ENCODE measurements at places on chromosomes 11 and 22.

DNA sequence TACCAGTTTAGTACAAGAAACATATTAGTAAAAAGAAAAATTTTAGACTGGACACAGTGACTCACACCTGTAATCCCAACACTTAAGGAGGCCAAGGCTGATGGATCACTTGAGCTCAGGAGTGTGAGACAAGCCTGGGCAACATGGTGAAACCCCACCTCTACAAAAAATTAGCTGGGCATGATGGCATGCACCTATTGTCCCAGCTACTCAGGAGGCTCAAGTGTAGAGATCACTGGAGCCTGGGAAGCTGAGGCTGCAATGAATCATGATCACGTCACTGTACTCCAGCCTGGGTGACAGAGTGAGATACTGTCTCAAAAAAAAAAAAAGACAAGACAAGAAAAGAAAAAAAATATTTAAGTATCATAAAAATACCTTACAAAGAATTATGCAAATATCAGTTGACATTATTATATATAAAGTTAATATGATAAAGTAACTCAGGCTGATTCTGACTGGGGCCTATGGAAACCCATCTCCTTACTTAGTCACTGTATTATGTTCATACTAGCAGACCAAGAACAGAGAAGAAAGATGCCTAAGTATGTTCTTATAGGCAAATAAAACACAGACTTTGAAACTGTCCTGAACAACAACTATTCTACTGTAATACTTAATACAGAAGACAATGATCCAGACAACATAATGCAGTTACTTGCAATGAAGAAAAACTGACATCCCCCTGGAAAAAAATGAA, 27.3 kb downstream of the FAM168A start:
- no peak for DNase-seq

GRCh38 chr11:110463153-110463552, 33.4 kb downstream of the FDX1 start:
- peak; percentile 57 for DNase-seq

GRCh38 chr11:45180848-45181192, 34.4 kb downstream of the PRDM11 start:
- peak; percentile 49 for DNase-seq

GRCh38 chr11:103202048-103202651, 92.9 kb downstream of the DYNC2H1 start:
- DNase-seq = peak; percentile 9

- DNase-seq = peak; percentile 11
Observed at GRCh38 chr11:70650075-70650909, 252.0 kb downstream of the CTTN start.

DNA sequence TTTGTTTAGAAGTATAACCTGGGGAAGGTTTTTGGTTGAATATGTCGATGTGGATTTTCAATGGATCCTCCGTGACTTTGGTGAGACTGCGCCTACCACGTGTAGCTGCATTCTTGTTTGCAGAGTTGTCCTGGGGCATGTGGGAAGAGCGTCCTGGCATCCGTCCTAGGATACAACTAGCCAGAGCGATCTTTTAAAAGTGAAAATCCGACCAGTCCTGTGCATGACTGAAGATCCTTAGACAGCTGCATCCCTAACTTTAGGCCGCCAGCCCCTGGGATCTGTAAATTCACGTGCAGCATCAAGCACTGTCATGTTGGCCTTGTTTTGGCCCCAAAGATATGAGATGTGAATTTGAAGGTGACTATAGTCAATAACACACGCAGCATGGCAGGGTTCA, 22.4 kb upstream of the THY1 start:
- no peak for DNase-seq

GRCh38 chr22:23243006-23243573, 62.8 kb downstream of the BCR start:
- DNase-seq = no peak

- DNase-seq = no peak
Observed at GRCh38 chr22:37672206-37672919, 3.1 kb upstream of the LGALS1 start.

GRCh38 chr11:84061726-84062125, 775.6 kb upstream of the CCDC90B start:
- no peak for DNase-seq

DNA sequence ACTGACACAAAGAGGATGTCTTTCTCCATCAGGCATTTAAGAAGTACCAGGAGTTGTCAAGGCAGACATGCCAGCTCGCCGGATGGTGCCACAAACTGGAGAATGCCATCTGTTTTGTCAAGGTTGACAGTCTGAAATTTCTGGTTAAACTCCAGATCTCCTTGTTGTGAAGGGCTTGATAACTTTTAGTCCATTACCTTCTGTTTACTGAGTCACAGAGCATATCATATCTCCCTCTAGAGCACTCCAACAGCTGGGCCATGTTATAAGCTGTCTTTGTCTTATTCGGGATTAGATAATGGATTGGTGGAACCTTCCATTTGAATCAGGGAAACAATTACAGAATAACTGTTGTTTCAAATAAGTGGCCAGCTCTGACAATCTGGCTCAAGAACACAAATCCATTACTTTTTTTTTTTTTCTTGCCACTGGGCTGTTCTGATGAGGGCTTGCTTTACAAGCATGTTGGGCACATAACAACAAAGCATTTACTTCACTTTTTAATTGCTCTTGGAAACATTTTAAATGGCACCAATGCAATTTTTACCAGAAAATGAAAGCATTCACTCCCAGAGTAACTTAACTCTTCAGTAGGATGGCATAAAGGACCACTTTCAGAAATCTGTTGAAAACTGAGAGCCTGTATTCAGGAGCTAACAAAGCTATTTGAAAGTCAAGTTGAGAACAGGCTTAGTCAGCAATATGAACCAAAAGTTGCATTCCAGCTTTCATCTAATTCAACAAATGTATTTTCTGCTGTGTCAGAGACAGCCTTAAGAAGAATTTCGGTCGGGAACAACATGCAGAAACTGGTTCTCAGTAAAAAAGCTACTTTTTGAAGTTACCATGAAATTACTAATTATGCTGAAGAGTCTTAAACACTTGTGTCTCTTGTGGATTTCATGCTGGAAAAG, 227.6 kb upstream of the PITPNB start:
- no peak for DNase-seq

DNA sequence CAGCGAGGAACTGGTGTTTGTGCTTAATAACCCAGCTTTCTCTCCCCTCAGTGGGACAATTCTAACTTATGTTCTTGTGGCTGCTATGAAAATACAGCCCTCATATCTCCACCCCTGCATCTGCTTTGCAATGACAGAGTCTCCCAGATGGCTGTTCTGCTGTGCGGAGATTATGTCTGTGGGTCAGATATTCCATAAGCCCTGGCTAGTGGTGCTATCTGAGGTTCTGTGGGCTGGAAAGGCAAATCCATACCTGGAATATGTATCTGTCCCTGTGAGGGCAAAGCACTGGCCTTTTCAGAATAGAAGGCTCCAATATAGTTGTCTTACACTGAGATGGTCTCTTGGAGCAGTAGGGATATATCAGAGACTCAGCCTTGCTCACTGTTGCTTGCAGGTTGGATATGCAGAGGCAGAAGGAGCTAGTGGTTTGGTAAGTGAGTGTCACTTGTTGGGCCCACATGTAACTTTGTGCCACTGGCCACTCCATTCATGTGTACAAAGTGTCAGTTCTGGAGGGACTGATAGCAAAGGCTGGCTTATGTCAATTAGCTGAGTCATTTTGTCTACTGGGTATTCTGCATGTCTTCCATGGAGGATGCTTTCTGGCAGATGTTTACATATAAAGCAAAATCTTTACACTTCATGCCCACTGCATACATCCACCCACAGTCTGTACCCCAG, 246.6 kb downstream of the FAM76B start:
- DNase-seq = no peak

- DNase-seq = no peak
Observed at GRCh38 chr11:85029964-85030363, 597.2 kb downstream of the DLG2 start.

Measured in inflammatory macrophage treated with lipopolysaccharide for 4 hours (primary cell).